Skin of body (tissue), 3 donors: ENCODE measurements at places on chromosomes 12 and 14. TPM values are rescaled to one million over a fixed set of nuclear protein-coding genes. Genes with fewer than 3 reads are reported as not detected.

TAS2R14 gene
- 6.8 TPM for total RNA-seq

ALDH1L2 gene
- total RNA-seq = 21.9 TPM

VDR gene
- total RNA-seq = 12.2 TPM

TEX52 gene
- not detected for total RNA-seq

LETMD1 gene
- 55.0 TPM for total RNA-seq

GRCh38 chr12:98328467-98328866, 186.9 kb upstream of the TMPO start:
- no peak for DNase-seq

DNA sequence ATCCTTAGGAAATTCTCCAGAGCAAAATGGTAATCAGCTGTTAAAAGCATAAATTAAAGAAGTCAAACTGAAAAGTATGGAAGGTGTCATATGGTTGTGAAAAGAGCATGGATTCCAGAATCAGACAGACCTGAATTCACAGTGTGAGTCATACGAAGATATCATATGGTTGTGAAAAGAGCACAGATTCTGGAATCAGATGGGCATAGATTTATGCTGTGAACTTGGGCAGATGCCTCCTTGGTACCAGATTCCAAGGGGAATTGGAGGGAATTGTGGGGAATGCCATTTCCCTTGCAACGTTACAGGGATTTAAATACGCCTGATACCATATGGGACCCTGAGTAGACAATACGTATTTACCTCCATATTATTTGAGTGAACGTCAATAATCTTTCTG, 183.7 kb downstream of the GALC start:
- DNase-seq = no peak

DNA sequence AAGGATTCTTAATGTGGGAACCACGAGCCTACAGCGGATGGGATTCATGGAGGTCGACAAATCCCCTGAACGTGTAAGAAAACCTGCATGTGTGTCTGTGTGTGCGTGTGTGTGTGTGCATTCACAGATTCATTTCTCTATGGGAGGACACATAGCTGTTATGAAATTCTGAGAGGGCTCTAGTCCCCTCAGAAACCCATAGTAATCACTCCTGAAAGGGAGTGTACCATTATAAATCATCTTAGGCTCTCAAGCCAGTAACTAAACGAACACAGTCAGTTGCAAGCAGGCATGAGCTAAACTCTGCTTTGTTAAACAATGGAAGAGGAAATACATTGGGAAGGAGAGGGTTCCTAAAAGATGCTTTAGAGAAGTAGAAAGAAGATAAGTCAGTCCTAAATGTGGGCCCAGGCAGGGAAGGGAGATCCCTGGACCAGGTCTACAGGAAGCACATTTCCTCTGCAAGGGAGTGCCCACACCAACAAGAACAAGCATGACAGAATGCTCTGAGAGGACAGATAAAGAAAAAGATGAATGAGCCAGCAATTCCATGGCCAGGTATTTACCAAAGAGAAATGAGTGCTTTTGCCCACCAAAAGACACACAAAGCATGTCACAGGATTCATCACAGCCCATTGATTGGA, 91.3 kb downstream of the ITPR2 start:
- no peak for DNase-seq

GRCh38 chr12:11669348-11669747, 19.9 kb downstream of the ETV6 start:
- DNase-seq = no peak

- no peak for DNase-seq
Measured at GRCh38 chr12:88273875-88274274, 131.8 kb downstream of the TMTC3 start.

DNA sequence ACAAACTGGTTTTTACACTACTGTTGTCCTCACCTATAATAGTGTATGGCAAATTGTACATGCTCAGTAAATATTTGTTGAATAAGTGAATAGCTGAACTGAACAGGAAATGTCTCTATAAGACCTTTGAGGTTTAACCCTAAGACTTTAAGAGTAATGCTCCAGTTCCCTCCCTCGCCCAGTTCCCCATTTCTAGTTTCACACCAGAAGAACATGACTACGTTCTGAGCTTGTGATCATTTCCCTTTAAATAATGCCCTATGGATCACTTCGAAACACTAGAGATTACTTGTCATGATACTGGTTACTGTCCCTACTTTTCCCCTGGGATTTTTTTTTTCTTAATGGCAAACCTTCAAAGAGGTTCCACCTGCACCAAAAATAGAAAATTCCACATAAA, 69.3 kb downstream of the PRKD1 start:
- no peak for DNase-seq

GRCh38 chr12:119877639-119877948, 474 bp upstream of the CIT start:
- no peak for DNase-seq

- no peak for DNase-seq
Measured at GRCh38 chr12:50564237-50564947, 59.6 kb downstream of the DIP2B start.

GRCh38 chr14:22319526-22320361, 269.3 kb downstream of the DAD1 start:
- DNase-seq = peak; percentile 15

GRCh38 chr12:6171409-6172015, 28.7 kb upstream of the CD9 start:
- no peak for DNase-seq

- DNase-seq = no peak
Measured at GRCh38 chr14:55441286-55441685, 870 bp upstream of the TBPL2 start.

- DNase-seq = no peak
Measured at GRCh38 chr12:122569288-122569687, 42.2 kb downstream of the KNTC1 start.

- no peak for DNase-seq
Measured at GRCh38 chr14:61510736-61511557, 184.4 kb upstream of the HIF1A start.

GRCh38 chr14:29584992-29585391, 342.7 kb downstream of the PRKD1 start:
- DNase-seq = no peak

DNA sequence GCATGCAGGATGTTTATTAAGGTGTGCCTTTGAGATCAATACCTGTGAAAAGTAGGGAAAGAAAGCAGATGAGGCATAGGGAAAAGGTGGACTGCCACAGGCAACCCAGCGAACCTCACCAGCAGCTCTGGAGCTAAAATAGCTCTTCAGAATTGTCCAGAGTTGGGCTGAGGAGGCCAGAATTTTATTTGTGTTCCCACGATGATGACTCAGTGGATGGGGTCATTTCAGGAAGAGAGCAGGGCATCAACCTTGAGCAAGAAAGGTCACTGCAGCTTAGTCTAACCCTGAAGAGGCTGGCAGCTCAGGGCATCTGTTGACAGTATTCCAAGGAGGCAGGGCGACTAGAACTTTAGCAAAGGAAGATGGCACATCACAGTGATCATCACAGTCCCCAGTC, 696.1 kb downstream of the DIO2 start:
- no peak for DNase-seq

- no peak for DNase-seq
Measured at GRCh38 chr14:84128050-84128449, 1401.9 kb upstream of the FLRT2 start.
